ENCODE measurements at places on chromosomes 5 and 9. TPM values are rescaled to one million over a fixed set of nuclear protein-coding genes. Genes with fewer than 3 reads are reported as not detected.

DNA sequence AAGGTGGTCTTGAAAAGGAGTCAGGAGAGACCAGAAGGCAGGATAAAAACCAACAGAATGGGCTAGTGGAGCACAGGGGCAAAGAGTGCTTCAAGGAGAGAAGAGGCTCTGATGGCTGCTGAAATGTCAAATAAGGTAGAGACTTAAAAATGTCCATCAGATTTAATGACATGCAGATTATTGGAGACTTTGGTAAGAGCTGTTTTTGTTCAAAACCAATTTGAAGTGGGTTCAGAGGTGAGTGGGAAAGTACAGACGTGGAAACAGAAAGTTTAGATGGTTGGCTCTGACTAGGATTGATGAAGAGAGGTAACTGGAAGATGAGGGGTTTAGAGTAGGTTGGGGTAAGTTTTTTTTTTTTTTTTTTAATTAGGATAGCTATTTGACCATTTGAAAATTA lies 14.1 kb downstream of the SLC25A46 start:
- no peak for DNase-seq

The ANKRD34B gene
- polyA plus RNA-seq: 0.21 TPM

The GPR151 gene
- not detected for polyA plus RNA-seq

The POMT1 gene
- polyA plus RNA-seq: 32.7 TPM

The OTULINL gene
- 9.2 TPM for polyA plus RNA-seq

All from right renal cortex interstitium (tissue), 3 donors.